ENCODE measurements at places on chromosomes 7 and 10.

DNA sequence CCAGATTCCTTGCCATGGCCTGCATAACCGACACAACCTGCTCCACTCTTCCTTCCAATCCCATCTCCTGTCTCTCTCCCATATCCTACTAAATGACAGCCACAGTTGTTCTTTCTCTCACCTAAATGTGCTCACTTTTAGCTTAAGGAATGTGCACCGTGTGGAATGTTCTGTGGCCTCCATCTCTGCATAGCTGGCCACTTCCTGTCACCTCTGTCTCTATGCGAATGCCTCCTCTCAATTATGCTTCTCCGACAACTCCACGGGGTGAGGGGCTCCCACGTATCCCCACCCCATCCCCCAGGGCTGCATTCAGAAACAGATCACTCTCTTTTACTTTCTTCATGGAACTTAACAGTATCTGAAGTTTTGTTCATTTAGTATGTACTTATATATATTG is 110.7 kb downstream of the RAB18 start:
- no peak for DNase-seq

DNA sequence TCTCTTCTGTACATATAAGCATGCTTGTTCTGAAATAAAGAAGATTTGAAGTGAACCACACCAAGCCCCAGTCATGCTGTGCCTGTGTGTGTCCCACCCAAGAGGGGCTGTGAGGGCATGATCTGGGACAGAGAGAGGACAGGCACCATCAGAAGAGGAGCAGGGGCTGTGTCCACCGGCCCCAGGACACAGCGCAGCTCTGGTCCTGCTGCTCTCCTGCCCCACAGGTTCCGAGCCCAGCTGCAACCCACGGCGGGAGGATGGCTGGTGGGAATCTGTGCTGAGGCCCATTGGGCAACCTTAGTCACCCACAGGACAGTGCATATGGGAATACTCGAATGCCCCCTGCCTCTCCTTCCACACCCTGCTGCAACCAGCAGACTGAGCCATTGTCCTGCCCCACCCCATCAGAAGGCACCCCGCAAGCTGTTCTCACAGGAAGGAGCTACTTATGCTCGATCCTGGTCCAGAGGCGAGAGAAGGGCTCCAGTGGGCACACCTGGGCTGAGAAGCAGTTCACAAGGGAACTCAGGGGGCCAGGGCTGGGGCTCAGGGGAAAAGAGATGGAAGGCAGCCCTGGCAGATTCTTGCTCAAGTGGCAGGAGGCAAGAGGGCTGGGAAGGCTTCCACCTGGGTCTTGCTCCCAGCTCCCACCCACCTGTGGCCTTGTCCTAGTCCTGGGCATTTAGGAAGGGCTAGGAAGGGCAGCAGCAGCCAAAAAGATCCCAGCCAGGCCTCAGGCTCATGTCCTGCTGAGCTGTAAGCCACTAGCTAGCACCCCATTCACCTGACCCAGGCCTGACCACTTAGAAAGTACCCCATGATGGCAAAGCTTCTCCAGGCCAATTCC is 31.9 kb downstream of the LDB3 start:
- DNase-seq: no peak

DNA sequence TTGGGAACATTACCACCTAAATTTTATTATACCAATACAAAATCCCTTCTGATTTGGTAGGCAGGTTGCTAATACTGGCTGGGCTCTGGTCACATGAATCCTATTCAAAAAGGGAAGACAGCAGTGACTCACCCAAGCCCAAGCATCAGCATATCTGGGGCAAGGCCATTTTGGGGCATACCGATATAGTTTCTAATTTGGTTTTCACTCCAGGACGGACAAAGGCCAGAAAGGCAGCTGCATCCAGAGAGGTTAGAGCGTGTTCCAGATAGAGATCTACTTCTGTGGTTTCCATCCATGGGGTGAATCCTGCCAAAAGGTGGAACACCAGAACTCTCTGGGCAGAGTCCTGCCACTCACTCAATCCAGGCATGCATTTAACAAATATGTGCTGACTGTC is 335.8 kb downstream of the ELMO1 start:
- DNase-seq: no peak

DNA sequence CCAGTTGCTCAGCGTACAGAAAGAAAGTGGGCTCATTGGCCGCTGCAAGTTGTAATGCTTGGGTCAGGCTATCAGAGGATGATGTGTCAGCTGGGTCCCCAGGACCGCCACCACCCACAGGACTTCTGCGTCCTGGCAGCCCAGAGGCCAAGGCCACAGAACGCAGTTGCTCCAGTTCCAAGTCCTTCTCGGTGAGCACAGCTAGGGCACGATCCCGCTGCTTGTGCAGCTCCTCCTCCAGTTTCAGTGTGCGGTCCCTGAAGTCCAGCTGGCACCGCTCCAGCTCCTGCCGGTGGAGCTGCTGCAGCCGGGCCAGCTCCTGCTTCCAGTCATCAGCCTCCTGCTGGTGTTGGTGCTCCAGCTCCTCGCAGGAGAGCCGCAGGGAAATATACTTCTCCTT is 3.0 kb downstream of the GCC1 start:
- no peak for DNase-seq

GRCh38 chr7:83697804-83698530 is 49.0 kb upstream of the SEMA3E start:
- no peak for DNase-seq

DNA sequence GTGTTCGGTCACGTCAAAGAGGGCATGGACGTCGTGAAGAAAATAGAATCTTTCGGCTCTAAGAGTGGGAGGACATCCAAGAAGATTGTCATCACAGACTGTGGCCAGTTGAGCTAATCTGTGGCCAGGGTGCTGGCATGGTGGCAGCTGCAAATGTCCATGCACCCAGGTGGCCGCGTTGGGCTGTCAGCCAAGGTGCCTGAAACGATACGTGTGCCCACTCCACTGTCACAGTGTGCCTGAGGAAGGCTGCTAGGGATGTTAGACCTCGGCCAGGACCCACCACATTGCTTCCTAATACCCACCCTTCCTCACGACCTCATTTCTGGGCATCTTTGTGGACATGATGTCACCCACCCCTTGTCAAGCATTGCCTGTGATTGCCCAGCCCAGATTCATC is 6.5 kb downstream of the PPIF start:
- DNase-seq: no peak

DNA sequence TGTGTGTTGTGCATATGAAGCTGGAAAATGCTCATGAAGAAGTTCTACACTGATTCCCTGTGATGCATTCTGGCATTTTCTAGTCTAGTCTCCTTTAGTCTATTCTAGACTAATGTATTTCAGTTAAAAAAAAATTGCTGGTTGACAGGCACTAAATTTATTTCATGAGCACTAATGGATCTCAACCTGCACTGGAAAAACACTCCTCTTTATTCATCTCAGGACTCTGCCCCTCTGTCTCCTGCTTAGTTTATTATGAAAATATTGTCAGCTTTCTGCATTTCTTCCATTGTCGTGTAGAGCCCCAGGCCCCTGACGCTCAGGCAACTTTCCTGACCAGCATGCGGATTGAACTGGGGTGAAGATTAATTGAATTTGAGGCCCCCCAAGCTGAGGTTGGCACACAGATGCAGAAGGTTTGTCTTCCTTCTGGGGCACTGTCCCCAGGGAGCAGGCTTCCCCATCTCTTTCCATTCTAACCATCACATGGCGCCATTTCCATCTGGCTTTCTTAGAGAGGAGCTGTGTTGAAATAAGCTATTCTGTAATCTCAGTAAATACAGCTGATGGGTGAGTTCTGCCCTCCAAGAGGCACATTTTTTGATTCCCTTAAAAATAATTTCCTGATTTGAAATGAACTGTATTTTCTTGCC is 128.7 kb downstream of the INSYN2A start:
- DNase-seq: no peak

- DNase-seq: no peak
Observed at GRCh38 chr7:19519443-19520021, 189.3 kb downstream of the POLR1F start.

- no peak for DNase-seq
Observed at GRCh38 chr7:30206491-30206890, 71.7 kb downstream of the MTURN start.

- DNase-seq: no peak
Observed at GRCh38 chr10:112559349-112559748, 112.3 kb downstream of the VTI1A start.

DNA sequence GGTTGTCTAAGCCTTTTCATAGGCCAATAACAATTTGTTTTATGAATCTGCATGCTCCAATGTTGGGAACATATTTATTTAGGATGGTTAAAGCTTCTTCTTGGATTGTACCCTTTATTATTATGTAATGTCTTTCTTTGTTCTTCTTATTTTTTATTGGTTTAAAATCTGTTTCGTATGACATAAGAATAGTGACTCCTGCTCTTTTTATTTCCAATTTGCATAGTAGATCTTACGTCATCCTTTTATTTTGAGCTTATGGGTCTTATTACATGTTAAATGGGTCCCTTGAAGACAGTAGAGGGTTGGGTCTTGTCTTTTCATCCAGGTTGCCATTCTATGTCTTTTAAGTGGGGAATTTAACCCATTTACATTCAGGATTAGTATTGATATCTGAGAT is 561.9 kb upstream of the GHITM start:
- no peak for DNase-seq

DNA sequence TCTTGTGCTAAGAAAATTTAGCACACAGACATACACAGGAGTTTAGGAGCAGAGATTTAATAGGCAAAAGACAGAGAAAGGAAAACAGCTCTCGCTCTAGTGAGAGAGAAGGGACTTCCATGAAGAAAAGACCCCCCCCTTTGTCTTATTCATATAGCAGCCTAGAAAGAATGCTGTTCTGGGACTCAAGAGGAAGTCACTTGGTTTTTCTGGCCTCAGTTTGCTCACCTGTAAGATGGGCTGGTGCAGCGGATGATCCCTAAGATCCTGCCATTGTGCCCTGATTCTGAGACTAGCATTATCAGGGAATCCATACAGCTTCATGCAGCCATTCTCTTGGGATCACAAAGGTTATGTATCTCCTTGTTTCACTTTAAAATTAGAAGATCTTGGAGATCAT is 42.7 kb downstream of the LYZL2 start:
- DNase-seq: no peak

DNA sequence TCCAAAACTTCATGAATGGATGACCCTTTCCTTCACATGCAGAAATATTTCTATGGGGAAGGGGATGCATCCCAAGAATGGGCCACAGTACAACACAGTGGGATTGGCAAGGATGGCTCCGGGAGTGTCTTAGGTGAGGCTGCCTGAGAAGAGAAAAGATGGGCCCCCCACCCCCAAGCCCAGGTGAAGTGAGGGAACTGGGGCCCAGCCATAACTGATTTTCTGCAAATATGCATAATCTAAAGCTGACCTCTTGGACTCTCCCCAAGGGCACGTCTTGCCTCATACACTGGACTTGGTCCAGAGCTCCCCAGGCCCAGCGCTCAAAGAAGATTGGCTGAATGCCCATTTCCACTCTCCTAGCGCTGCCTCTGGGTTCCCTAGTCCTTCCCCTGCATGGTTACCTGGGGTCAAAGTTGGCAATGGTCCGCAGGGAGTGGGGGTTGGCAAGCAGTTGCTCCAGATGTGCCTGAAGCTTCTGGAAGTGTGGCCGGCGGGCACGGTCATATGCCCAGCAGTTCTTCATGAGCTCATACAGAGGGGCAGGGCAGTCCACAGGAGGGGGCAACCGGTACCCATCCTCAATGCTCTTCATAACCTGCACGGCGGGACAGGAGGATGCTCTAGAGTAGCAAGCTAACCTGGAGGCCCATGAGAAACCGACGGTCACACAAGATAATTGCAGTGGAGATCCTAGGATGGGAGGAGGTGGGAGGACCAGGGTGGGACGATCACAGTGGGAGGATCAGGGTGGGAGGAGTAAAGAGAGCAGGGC is 12.3 kb downstream of the ZYX start:
- DNase-seq: no peak

DNA sequence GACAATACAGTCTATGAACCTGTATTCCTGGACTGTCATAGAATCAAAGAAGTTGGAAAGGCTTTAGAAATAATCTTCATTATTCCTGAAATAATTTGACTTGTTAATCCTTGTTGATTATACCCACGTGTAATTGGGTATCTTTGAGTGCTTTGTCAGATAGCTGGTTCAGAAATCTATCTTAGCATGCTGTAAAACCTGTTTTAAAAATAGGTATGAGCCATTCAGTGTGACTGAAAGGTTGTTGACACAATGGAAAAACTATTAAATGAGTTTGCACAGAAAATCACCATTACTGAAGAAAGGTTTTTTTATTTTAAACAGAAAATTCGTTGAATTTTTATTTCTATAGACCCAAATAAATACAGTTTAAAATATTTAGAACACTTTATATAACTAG is 38.7 kb downstream of the PHTF2 start:
- DNase-seq: no peak

- DNase-seq: no peak
Observed at GRCh38 chr7:115805458-115805857, 225.1 kb downstream of the TFEC start.

Measured in CD4-positive, alpha-beta T cell treated with Interleukin-4 for 4 hours (primary cell).